Type B pancreatic cell (in vitro differentiated cells): ENCODE measurements at places on chromosomes 12 and 14. TPM values are rescaled to one million over a fixed set of nuclear protein-coding genes. Genes with fewer than 3 reads are reported as not detected.

The POTEM gene
- not detected in 2 replicates for total RNA-seq

DNA sequence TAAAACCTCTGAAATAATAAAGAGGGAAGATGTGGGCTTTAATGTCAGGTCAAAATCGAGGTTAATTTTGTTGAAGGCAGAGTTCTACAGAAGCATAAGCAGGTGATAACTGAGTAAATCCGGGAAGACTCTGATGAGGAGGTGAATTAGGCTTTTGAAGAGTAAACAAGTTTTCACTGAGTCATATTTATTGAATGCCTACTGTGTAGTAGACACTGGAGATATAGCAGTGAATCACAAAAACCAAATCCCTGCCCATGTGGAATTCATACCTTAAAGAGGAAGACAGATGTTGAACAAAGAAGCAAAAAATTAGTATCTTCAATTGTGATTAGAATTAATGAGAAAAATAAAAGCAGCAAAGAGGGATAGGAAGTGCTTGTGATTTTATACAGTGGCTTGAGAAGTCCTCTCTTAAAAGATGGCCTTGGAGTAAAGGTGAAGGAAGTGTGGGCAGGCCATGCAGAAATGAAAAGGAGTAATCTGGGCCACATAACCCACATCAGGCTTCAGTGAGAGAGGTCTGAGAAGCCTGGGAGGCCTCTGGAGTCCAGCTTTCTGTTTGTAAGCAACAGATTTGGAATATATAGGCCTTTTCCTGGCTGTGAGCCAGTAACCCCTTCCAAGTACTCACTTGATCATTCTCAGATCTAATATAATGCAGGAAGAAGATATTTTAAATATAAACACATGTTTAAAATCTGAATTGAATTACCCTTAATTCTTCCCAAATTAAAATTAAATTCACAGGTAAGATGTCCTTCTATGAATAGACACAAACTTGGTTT is 46.7 kb downstream of the BHLHE41 start:
- H3K4me1 ChIP-seq = no peaks in the 10 kb centered on the region
- H3K4me3 ChIP-seq = no peak overlapping the region
- DNase-seq = no peak
- peaks cover 32% of the 10 kb centered on the region for H3K36me3 ChIP-seq
- H3K27me3 ChIP-seq = no peaks in the 10 kb centered on the region

The PTPRB gene
- 1.2 and 4.2 TPM in 2 replicates for total RNA-seq

- H3K27ac ChIP-seq = no peak overlapping the region
- peaks cover 9% of the 10 kb centered on the region for H3K4me1 ChIP-seq
- H3K36me3 ChIP-seq = no peaks in the 10 kb centered on the region
- DNase-seq = no peak
- no peak overlapping the region for H3K4me3 ChIP-seq
Measured at GRCh38 chr12:95380997-95381786, 92.8 kb upstream of the METAP2 start.

DNA sequence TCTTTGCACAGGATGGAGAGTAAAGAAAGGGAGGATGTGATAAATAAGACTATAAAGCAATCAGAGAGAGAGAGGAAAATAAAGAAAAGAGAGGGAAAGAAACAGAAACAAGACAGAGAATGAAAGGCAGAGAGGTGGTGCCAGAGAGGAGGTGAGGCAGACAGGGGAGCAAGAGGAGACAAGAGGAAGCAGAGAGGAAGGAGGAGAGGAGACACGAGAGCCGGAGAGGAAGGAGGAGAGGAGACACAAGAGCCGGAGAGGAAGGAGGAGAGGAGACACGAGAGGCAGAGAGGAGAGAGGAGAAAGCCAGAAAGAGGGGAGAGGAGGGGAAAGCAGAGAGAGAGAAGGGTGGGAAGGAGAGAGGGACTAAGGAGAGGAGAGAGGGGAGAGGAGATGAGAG is 125.2 kb downstream of the PAPOLA start:
- no peak overlapping the region for H3K4me3 ChIP-seq
- H3K36me3 ChIP-seq = no peaks in the 10 kb centered on the region
- no peak overlapping the region for H3K27ac ChIP-seq
- DNase-seq = no peak
- peaks cover 13% of the 10 kb centered on the region for H3K27me3 ChIP-seq

The CCDC175 gene
- 0.39 TPM in 1 of 2 replicates, not detected in the other for total RNA-seq

DNA sequence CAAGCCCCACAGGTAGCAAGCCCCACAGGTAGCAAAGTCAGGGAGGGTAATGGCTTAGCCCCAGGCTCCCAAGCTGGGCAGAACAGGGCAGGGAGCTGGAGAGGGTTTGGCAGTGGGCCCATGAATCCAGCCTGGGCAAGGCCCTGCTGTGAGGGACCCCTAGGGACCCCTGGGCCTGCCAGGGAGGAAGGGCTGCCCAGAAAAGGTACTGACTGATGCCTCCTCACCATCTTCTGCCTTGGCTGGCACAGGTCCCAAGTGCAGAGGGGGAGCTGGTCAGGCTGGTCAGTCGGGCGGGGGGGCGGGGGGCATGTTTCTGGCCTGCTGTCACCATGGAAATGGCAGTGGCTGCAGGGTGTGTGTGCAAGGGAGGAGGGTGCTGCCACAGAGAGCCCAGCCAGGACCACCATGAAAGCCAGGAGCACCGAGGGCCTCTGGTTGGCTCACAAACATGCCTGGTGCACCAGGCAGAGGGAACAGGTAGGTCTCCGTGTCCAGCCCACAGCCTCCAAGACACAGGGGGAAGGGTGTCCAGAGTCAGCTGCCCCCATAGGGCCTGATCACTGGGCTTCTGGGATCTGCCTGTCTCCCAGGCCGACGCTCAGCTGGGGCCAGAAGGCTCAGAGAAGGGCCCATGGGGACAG is 1.5 kb upstream of the CRIP2 start:
- no peak for DNase-seq
- no peak overlapping the region for H3K27ac ChIP-seq
- H3K4me3 ChIP-seq = peak overlapping the region; percentile 72
- H3K27me3 ChIP-seq = peaks cover 8% of the 10 kb centered on the region
- no peaks in the 10 kb centered on the region for H3K36me3 ChIP-seq

The HAL gene
- 2.1 and 3.8 TPM in 2 replicates for total RNA-seq

- H3K36me3 ChIP-seq = no peaks in the 10 kb centered on the region
- no peak overlapping the region for H3K4me3 ChIP-seq
- no peak for DNase-seq
- peaks cover 10% of the 10 kb centered on the region for H3K27me3 ChIP-seq
Measured at GRCh38 chr14:78617735-78618134, 447.6 kb downstream of the NRXN3 start.

DNA sequence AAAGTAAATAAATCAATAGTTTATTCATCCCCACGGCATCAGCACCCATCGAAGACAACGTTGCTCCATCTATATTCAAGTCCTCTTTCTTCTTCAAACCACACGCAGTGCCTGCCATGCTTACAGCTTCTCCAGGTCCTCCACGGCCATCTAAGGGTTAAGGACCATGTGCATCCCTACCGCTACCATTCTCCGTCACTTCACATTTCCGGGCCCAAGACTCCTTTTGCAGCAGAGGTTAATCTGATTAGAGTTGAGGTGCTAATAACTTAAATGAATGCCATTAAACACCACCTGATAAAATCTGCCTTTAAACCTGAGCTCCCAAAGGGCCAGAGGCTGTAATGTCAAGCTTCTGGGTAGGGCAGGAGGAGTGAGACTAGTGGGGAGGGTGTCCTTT is 79.7 kb upstream of the CCND2 start:
- peaks cover 4% of the 10 kb centered on the region for H3K4me1 ChIP-seq
- peak overlapping the region; percentile 27 for H3K4me3 ChIP-seq
- H3K36me3 ChIP-seq = peaks cover 3% of the 10 kb centered on the region
- no peak overlapping the region for H3K27ac ChIP-seq
- H3K27me3 ChIP-seq = peaks cover 58% of the 10 kb centered on the region
- peak; percentile 20 for DNase-seq

The GLIPR1L2 gene
- 0.17 and 0.77 TPM in 2 replicates for total RNA-seq

The CLEC4D gene
- total RNA-seq = not detected in 2 replicates

DNA sequence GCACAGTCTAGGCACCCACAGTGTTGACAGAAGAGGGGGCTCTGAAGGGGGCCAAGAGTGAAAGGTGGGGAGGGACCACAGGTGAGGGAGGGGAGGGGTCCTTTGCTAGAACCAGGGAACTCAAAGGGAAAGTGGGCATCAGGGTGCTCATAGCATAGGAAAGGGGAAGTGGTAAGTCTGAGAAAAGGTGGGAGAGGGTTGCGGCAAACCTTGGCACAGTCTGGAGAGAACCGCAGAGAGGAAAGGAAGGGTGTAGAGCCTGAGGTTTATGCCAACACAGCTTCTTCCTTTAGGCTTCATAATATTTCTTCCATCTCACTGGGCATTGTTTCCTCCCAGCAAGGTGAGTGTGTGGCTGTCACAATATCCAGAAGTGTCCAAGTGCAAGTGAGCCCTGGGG is 11.5 kb upstream of the PLEK2 start:
- H3K4me3 ChIP-seq = no peak overlapping the region
- no peaks in the 10 kb centered on the region for H3K36me3 ChIP-seq
- DNase-seq = no peak

GRCh38 chr14:99632410-99633035 is 12.4 kb upstream of the HHIPL1 start:
- peaks cover 8% of the 10 kb centered on the region for H3K27me3 ChIP-seq
- H3K4me3 ChIP-seq = no peak overlapping the region
- H3K36me3 ChIP-seq = no peaks in the 10 kb centered on the region
- no peak overlapping the region for H3K27ac ChIP-seq
- H3K4me1 ChIP-seq = peaks cover 28% of the 10 kb centered on the region

The MYF5 gene
- not detected in 2 replicates for total RNA-seq

- peaks cover 4% of the 10 kb centered on the region for H3K36me3 ChIP-seq
- no peak overlapping the region for H3K4me3 ChIP-seq
- DNase-seq = no peak
- peaks cover 8% of the 10 kb centered on the region for H3K4me1 ChIP-seq
- H3K27me3 ChIP-seq = peaks cover 3% of the 10 kb centered on the region
- H3K27ac ChIP-seq = no peak overlapping the region
Measured at GRCh38 chr14:75630695-75631452, 29.8 kb downstream of the ERG28 start.

The SIX4 gene
- 18.2 and 26.0 TPM in 2 replicates for total RNA-seq

- no peak overlapping the region for H3K27ac ChIP-seq
- no peak overlapping the region for H3K4me3 ChIP-seq
- H3K27me3 ChIP-seq = no peaks in the 10 kb centered on the region
- no peaks in the 10 kb centered on the region for H3K4me1 ChIP-seq
Measured at GRCh38 chr12:10304161-10304574, 3.5 kb upstream of the KLRD1 start.

GRCh38 chr12:91361864-91362263 is 179.2 kb upstream of the DCN start:
- H3K27me3 ChIP-seq = no peaks in the 10 kb centered on the region
- no peak overlapping the region for H3K27ac ChIP-seq
- DNase-seq = no peak

The ITGB7 gene
- total RNA-seq = 3.2 and 4.2 TPM in 2 replicates

DNA sequence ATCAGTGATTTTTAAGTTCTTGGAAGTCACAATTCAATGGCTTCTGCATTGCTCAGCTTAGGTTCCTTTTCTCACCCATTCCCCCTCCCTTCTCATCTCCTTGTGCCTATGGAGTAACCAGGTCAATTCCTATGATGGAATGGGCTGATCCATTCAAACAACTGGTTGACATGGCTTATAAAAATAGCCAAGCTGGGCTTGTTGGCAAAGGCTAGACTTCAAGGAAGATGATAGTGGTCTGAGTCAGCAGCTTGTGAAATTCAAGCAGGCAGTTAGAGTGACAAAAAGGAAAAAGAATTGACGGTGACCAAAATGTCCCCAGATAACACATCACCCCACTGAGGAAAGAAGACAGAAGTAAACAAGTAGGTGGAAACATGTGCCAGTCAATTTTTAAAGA is 119.9 kb upstream of the PCED1B start:
- H3K27me3 ChIP-seq = peaks cover 4% of the 10 kb centered on the region
- no peak for DNase-seq
- no peaks in the 10 kb centered on the region for H3K36me3 ChIP-seq
- H3K27ac ChIP-seq = no peak overlapping the region

DNA sequence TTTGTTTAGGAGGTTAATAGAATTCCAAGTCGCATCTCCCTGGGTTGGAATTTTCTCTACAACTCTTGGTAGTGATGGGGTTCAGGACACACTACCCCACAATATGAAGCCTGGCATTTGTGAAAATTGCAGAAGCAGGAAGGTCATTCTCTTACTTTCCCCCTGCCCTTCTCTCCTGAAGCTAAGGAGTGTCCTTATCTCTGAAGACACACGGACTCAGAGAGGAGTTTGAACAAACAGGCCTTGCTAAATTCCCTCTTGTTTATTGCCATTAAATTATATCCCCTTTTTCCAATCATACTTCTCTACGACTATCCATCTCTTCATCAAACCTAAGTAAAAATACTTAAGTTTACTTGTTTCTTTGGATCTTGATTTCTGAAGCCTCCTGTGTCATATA is 443.0 kb downstream of the RAD51B start:
- H3K4me3 ChIP-seq = no peak overlapping the region
- H3K36me3 ChIP-seq = peaks cover 10% of the 10 kb centered on the region
- no peak for DNase-seq
- H3K4me1 ChIP-seq = peaks cover 52% of the 10 kb centered on the region
- peak overlapping the region; percentile 12 for H3K27ac ChIP-seq

The BMAL2 gene
- 10.7 and 34.3 TPM in 2 replicates for total RNA-seq

The ZBTB1 gene
- total RNA-seq = 33.5 and 43.2 TPM in 2 replicates

The IL23A gene
- 0.48 and 1.3 TPM in 2 replicates for total RNA-seq

The TMTC1 gene
- 24.0 and 48.7 TPM in 2 replicates for total RNA-seq

The HSPB8 gene
- 17.0 and 41.4 TPM in 2 replicates for total RNA-seq

GRCh38 chr14:31419967-31420318 is 407 bp downstream of the HEATR5A start:
- no peaks in the 10 kb centered on the region for H3K36me3 ChIP-seq
- H3K4me1 ChIP-seq = peaks cover 6% of the 10 kb centered on the region
- peak; percentile 78 for DNase-seq

The SDSL gene
- total RNA-seq = 4.5 and 5.3 TPM in 2 replicates

The C12orf57 gene
- 220 and 275 TPM in 2 replicates for total RNA-seq

DNA sequence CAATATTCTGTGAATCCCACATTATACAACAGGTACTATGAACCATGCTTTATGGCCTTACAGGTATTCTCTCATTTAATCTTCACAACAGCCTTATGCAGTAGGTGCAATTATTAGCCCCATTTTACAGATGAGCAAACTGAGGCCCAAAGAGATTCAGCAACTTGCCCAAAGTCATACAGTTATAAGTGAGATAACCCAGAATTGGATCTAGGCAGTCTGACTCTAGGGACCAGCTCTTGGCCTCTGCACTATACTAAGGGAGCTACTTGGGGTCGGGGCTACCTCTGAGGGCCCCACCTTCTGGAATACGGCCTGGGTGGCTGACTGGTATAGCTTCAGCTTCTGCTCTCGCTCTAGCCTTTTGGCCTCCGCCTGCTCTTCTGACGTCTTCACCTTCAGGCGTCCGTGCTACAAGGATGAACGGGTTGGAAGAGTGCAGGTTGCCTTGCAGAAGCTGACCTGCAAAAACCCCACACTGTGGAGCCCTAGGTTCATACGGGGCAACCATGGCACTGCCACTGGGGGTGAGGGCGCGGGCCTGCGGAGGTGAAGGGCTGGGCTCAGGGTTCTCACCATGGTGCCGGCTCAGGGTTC is 762 bp downstream of the RABGGTA start:
- H3K4me1 ChIP-seq = peaks cover 12% of the 10 kb centered on the region
- peaks cover 4% of the 10 kb centered on the region for H3K36me3 ChIP-seq
- peak overlapping the region; percentile 94 for H3K4me3 ChIP-seq
- no peaks in the 10 kb centered on the region for H3K27me3 ChIP-seq
